ENCODE measurements at places on chromosomes 5 and 9.

GRCh38 chr5:179780362-179780761 lies 13.4 kb upstream of the LTC4S start:
- no peak for DNase-seq

DNA sequence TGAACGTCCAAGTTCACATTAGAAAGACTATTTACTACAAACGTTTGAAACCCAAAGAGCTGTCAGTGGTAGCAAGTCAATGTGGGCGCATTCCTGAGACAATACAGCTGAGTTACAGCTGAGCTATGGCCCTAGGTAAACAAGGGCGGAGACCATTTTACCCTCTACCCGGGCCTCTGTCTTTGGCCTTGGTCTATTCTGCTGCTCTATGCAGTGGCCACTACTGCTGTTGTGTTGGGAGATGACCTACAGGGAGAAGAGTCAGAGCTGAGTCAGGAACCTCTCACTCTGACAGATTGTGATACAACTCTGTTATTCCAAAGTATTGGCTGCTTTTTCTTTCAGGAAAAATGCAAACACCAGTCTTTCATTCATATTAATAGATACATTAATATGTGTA lies 700.6 kb downstream of the SEMA5A start:
- DNase-seq = no peak

- DNase-seq = no peak
Observed at GRCh38 chr5:61332358-61332749, 296 bp downstream of the ZSWIM6 start.

DNA sequence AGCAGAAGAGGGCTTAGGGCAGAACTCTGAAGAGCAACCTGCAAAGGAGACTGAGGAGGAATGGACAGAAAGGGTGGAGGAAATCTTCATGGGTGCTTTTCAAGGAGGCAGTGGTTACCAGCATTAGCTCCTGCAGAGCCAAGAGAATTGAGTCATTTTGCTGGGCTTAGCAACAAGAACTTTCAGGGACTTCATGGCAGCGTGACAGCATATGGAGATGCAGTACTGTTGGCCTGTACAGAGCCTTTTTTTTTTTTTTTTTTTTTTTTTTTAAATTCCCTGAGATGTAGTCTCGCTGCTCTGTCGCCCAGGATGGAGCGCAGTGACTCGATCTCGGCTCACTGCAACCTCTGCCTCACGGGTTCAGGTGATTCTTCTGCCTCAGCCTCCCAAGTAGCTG lies 296.0 kb upstream of the DMRT1 start:
- DNase-seq = no peak

DNA sequence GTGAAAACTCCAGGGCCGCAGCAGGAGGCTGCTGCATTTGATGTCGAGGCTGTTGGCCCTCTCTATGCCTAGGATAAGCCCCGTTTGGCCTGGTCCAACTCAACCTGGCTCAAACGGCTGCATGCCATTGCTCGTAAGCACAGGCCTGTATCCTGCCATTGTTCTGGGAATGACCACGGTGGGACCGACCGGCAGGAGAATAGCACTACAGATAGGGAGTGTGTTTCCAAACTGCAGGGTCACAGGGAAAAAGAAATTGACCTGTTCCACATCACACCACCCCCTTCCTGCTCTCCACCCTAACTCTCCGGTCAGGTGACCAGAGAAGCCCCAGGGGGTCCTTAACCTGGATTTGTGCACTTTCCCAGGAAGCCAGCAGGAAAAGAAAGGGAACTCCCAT lies 278.7 kb upstream of the KLF4 start:
- peak; percentile 64 for DNase-seq

DNA sequence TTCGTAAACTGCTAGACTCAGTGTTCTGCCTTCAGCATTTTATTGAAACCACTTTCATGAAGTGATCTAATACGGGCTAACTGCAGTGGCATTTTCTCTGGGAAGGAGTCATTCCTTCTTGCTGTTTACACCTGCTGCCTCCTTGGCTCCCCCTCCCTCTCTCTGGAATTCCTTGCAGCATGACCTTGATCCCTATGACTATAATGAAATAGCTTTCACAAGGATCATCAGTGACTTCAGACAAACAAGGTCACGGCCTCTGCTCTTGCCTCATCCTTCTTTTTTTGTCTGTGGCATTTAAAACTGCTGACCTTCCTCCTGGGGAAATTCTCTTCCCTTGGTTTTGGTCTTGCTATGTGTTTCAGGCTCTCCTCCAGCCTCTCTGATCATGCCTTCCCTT lies 90.2 kb downstream of the ZNF462 start:
- no peak for DNase-seq

GRCh38 chr5:116892993-116893392 lies 318.4 kb upstream of the SEMA6A start:
- no peak for DNase-seq

- DNase-seq = no peak
Observed at GRCh38 chr5:138658676-138659075, 83.5 kb upstream of the HSPA9 start.

- DNase-seq = no peak
Observed at GRCh38 chr9:107712390-107712789, 222.8 kb upstream of the KLF4 start.

DNA sequence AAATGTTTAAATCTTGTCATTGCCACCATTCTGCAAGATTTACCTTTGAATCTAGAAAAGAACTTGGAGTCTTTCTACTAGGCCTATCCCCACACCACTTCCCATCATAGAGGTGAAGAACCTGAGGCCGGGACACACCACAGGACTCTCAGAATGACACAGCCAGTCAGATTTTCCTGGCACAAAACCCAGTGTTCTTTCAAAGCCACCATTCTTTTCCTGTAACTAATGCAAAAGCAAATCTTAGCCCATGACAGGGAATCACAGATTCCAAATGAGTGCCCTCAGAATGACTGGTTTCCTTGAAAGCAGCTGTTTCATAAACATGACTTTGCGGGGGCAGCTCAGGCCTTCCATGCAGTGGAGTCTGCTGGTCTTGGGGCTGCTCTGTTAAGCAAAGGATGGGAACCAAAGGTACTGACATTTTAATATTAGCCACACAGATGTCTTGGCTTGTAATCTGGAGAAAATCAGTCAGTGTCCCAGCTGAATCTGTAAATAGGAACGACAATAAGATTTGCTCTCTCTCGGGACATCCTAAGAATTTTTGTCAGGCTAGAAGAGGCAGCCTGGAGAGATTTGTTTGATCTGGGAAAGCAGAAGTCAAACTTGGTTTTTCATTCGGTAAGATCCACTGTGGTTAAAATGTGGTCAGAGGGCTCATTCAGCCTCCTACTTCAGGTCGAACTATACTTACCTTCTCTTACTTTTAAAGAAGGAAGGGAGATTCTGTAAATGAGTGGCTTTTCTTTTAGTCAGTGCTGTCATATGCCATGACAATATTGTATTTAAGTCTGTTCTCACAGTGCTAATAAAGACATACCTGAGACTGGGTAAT lies 115.1 kb downstream of the PALM2AKAP2 start:
- DNase-seq = no peak

GRCh38 chr9:128175102-128175563 lies 15.1 kb downstream of the BBLN start:
- no peak for DNase-seq

DNA sequence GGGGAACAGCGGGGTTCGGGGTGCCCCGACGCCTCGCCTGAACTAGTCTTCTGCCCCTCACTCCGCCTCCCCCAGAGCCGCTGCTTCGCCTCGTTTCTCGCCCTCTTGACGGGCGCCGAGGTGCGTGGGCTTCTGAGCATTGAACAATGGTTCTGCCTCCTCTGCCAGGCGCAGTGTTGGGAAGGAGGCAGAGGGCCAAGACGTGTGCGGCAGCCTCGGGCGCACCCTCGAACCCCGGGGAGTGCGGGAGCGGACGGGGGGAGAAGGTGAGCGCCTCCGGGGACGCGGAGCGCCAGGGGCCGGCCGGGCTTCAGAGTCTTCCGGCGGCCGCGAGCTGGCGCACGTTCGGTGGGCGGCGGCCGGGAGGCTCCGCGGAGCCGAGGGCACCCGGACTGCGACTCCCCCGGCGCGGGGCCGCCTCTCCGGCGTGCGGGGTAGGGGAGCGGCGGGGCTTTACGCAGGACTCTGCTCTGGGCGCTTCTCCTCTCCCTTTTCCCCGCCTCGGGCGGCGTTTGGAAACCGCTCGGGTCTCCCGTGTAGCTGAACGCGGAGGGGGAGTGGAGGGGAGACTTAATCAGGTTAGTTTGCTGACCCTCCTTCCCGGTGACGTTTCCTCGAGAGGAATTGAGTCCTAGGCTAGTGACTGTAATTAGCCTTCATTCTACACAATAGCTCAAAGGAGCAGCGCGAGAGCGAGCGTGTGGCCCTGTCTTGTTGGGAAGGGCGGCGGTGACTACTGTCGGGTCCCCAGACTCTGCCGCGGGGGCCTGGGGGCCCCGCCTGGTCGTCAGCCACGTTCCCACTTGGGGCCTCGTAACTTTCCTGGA lies 1.1 kb downstream of the VLDLR start:
- DNase-seq = peak; percentile 34

- DNase-seq = no peak
Observed at GRCh38 chr5:153470736-153471135, 19.7 kb upstream of the GRIA1 start.

DNA sequence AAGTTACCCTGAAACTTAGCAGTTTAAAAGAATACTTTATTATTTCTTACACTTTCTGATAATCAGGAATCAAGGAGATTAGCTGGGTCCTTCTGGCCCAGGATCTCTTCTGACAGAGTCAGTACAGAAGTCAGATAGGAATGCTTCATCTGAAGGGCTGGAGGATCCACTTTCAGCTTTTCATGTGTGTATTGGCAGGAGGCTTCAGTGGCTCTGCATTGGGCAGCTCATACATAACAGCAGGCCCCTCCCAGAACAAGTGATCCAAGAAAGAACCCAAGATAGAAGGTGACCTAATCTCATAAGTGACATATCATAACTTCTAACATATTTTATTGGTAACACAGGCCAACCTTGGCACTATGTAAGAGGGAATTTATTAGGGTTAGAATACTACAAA lies 258.4 kb downstream of the HCN1 start:
- DNase-seq = no peak

DNA sequence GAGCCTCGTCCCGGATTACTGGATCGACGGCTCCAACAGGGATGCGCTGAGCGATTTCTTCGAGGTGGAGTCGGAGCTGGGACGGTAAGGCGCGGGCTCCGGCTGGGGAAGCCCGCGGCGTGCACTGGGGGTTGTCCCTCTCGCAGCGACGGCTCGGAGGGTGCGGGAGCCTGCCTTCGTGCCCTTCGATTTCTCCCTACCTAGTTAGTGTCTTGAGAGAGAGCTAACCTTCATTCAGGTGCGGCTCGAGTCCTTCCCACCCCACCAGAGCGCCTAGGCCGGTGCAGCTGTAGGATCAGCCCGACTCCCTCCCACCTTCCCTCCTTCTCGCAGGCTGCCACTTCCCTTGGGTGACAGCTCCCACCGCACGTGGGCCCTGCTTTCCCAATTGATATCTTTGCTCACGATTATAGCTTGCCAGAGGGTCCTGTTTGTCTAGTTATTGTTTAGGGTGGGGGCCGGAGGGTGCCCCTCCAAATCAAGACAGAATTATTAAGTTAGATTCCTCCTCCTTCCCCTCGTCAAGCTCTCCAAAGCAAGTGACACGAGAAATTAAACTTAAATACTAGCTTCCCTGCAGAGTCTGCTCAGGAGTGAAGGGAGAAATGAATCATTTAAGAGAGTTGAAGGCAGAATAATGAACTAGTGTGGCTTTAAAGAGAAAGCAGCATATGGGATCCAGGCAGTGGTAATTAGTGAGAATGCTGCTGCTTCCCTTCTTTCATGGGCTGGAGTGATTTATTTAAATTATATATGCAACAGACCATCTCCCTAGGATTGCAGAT lies 569 bp downstream of the CAMK4 start:
- DNase-seq = no peak

DNA sequence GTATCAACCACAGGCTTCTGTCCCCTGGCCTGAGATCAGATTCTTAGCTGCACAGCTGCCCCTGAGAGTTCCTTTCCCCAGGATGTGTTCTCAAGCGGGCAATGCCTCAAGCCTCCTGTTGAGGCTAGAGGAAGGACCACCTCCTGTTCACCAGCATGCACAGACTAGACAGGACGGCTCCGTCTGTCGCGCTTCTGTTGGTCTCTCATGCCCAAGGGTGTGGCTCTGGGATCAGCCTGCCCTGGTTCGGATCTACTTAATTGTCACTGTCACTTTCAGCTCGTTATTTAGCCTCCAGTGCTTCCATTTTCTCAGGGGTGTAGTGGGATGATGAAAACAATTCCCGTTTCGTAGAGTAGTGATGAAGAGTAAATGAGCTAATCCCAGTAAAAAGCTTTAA lies 103.1 kb downstream of the KCNIP1 start:
- DNase-seq = no peak

- DNase-seq = no peak
Observed at GRCh38 chr5:2196989-2197619, 314.4 kb upstream of the IRX4 start.

- no peak for DNase-seq
Observed at GRCh38 chr9:36812556-36812955, 221.5 kb downstream of the PAX5 start.

DNA sequence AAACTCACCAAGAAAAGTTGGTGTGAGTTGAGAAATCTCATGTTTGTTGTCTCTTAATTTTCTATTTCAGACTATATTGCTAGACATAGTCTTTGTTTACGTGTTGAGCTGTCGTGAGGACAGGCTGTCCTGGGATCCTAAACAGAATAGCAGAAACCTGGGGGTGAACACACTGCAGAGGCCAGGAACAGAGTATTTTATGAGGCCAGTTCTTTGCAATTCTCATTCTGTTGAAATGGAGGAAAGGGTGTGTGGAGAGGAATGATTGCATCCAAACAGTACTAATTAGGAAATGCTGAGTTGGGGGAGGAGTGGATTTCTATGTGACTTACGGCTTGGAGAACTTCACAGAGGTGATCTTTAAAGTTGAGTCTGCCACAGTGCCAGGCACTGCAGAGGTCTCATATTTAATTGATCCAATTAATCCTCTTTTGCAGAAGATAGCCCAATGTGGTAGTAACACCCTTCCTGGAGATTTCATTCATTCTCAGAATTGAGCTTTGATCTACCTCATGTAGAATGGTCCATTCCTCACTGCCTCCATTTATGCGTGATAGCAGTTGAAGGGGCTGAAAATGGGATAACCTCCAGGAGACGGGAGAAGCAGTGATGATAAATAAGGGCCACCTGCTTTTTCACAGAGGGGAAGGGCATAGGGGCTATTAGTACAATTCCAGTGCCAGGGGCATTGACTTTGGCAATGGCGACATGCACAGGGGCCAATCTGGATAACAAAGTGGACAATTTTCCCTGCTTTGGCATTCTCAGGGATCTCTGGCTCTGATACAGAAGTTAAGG lies 84.7 kb upstream of the TNFAIP8 start:
- DNase-seq = no peak

DNA sequence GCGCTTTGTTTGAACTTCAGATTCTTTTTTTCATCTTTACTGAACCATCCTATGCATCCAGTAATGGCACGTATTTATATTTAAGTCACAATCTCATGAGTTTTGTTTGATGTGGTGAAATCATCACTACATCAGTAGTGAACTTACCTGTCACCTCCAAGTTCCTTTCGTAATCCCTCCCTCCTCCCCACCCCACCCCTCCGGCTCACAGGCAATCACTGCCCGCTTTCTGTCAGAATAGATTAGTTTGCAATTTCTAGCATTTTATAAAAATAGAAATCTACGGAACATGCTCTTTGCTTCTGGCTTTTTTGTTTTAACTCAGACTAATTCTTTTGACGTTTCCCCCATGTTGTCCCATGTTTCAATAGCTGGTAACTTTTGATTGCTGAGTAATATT lies 305.4 kb upstream of the IRX4 start:
- DNase-seq = no peak

- no peak for DNase-seq
Observed at GRCh38 chr9:37104183-37104889, 16.0 kb upstream of the ZCCHC7 start.

GRCh38 chr5:33312571-33313549 lies 127.9 kb upstream of the TARS1 start:
- no peak for DNase-seq

- no peak for DNase-seq
Observed at GRCh38 chr9:81771571-81771970, 82.2 kb upstream of the TLE1 start.

Data from endothelial cell (in vitro differentiated cells).